Left renal pelvis (tissue), 4 donors: ENCODE measurements at places on chromosomes 16 and 17.
A peak's percentile ranks its signal among the peaks of the same experiment; 100 is the strongest.

- DNase-seq = no peak
Measured at GRCh38 chr16:82460766-82461165, 166.0 kb upstream of the CDH13 start.

- no peak for DNase-seq
Measured at GRCh38 chr17:31604936-31605335, 213.5 kb downstream of the RAB11FIP4 start.

DNA sequence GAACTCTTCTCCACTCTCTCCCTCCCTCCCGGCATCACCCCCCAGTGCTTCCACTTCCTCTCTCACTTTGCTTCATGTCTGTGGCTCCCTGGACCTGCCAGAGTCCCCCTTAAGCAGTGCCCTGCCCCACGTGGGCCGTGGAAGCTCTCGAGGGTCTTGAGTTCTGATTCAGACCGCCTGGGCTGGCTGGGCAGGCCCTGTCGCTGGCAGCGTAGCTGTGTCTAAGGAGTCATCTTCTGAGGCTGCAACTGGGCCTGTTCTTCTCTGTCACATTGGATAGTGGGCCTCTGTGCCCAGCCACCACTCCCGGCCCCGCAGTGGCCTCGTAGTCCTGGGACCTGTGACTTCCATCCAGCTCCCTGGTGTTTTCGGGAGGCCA lies 30.7 kb downstream of the MNT start:
- no peak for DNase-seq

- no peak for DNase-seq
Measured at GRCh38 chr16:85715169-85716021, 26.6 kb upstream of the GINS2 start.

GRCh38 chr16:85570735-85571562 lies 42.2 kb upstream of the GSE1 start:
- DNase-seq = no peak

- no peak for DNase-seq
Measured at GRCh38 chr16:57804111-57804837, 2.0 kb upstream of the KIFC3 start.

DNA sequence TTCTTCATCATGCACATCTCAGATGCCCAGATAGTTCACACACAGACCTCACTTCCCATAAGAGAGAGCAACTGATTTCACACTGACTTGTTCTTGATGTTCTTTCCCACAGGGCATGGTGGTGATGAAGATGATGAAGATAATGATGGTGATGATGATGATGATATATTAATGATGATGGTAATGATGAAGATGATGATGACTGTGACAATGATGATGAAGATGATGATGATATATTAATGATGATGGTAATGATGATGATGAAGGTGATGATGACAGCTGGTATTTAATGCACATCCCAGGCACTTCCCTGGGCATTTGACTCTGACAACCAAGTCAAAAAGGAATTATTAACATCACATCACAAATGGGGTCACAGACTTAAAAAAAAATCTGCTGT lies 225.2 kb downstream of the MAF start:
- DNase-seq = no peak

- DNase-seq = peak; percentile 63
Measured at GRCh38 chr16:56915336-56916119, 16.4 kb upstream of the HERPUD1 start.

GRCh38 chr16:68236826-68237242 lies 907 bp upstream of the ESRP2 start:
- no peak for DNase-seq

GRCh38 chr17:81091774-81092517 lies 57.0 kb downstream of the BAIAP2 start:
- DNase-seq = no peak

- no peak for DNase-seq
Measured at GRCh38 chr17:29699283-29699682, 76.6 kb upstream of the CORO6 start.

- no peak for DNase-seq
Measured at GRCh38 chr17:52024300-52024870, 134.1 kb downstream of the CA10 start.

DNA sequence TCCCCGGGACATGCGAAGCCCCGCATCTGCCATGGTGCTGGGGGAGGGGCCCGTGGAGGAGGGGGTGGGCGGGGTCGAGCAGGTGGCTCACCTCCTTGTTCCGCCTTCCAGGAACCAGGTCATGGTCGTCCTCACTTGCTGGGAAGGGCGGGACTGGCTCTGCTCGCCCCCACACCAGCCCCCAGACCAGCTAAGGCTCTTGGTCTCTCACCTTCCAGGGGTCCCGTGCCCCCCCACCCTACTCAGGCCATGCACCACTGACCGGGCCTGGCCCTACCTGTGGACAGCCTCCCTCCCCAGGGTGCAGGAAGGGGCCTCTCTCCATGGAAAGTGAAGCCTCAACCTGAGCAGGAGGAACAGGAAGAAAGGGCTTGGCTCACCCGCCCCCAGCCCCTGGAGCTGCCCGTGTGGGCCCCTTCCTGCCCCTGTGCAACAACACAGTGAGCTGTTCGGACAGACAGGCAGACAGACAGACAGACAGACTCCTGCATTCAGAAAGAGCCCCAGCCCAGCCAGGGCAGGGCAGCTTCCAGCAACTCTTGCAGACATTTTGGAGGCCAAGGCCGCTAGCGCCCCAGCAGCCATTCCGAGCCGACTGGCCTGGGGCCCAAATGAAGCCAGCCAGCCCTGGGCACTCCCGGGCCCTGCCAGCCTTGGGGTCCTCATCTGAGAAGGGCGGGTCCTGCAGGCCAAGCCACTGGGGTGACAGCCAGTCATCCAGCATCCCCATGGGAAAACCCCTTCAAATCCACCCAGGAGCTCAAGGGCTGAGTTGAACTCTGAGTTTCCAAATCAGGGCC lies 8.1 kb upstream of the KREMEN2 start:
- no peak for DNase-seq

- no peak for DNase-seq
Measured at GRCh38 chr17:6040504-6040903, 29.7 kb upstream of the WSCD1 start.

- no peak for DNase-seq
Measured at GRCh38 chr16:70689970-70690891, 4.4 kb upstream of the MTSS2 start.

- DNase-seq = no peak
Measured at GRCh38 chr16:67645397-67646121, 615 bp downstream of the CARMIL2 start.

DNA sequence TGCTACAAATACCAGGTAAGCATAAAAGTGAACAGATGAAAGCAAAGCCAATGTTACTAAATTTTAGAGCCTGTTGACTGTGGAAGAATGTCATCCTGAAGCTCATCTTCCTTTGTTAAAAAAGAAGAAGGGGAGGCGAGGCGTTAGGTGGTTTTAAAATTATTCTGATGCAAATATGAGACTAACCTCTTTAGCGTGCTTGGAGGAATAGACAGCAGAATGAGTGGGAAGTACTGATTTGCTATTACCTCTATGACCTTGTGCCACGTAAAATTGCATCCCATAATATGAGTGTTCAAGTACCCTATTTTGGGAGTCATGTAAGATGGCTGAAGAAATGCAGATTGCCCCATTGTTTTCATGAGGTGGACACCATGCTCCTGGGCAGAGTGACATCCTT lies 95.7 kb downstream of the ELAC2 start:
- DNase-seq = no peak

GRCh38 chr16:25799816-25800215 lies 108.1 kb downstream of the HS3ST4 start:
- DNase-seq = no peak

GRCh38 chr16:7330709-7331108 lies 1.9 kb upstream of the RBFOX1 start:
- no peak for DNase-seq

DNA sequence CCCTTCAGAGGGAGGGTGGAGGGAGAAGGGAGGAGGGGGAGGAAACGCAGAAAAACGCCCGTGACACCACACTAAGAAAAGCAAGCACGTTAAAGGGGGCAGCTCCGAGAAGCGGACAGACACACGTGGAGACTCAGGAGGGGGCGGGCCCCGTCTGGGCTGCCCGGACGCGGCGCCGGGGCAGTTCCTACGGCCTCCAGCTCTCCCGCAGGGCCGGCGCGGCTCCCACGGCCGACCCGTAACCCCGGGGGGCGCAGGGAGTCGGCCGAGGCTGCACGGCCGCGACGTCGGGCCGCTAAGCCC lies 362 bp downstream of the KLHDC4 start:
- no peak for DNase-seq

DNA sequence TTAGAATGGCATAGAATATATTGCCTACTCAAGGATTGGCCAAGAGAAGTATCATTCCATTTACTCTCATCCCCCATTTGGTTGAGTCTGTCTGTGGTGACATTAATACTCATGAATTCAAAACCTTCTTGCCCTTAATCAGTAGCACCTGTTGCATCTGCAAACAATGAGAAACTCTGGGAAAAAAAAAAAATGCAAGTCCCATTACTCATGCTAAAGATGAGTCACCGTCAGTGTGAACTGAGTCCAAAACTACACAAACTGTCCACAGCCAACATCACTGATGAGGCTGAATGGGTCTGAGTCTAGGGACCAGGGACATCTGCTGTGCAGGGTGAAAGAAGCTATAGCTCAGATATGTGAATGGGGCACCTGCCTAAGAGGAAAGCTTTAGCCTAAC lies 96.9 kb upstream of the ADAMTS18 start:
- DNase-seq = no peak

- no peak for DNase-seq
Measured at GRCh38 chr16:87822108-87822970, 47.0 kb downstream of the SLC7A5 start.

DNA sequence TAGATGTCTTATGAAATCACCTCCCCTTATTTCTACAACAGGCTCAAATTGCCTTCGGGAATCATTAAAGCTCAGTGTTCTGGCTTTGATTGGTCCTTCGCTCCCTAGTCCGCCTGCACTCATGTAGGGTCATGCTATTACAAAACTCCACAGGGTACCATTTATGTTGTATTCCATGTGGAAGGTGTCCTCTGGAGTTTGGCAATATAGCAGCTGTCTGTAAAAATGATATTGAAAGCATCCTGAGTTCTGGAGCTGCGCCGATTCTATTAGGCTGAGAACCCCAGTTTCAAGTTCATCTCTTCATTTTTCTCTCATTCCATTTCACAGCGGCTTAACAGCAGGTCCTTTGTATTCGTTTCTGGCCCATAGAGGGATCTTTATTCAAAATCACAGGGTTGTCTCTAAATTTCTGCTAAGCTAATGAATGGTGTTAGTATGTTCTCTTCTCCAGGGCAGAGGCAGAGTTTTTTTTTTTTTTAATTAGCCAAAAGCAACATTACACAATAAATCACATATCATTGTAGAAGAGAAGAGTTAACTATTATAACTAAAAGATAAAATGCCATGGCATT lies 71.9 kb upstream of the TEKT1 start:
- no peak for DNase-seq

DNA sequence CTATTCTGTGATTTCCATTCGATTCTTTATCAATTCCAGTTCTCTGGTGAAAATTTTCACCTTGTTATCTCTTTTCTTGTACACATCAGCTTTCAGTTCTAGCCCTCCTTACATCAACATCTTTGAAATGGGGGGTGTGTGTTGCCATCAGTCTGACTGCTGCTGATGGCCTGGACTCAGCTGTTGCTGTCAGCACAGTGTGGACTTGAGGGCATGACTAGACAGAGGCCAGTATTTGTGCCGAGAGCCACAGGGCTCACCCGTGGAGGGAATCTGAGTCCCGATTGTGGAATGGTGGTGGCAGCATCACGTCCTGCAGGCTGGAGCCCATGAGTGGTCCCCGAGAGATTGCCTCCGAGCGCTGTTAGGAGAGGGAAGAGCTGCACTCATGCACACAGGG lies 114.2 kb downstream of the RPTOR start:
- no peak for DNase-seq

DNA sequence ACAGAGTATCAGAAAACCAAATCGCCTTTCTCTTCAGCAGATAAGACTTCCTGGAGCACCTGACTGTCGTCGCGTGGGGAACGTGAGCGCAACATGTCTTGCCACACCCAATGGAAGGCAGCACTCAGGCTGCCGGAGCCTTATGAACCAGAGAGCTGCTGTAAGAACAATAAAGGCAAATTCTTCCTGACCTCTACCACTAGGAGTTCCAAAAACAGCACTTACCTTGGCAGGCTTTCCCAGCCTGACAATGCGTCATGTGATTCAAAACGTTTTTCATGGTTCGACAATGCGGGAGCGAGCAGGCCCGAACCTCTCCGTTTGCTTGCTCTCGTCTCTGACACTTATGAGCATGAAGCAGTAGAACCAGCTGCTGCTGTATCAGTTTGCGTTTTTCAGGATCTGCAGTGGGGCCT lies 75.8 kb upstream of the TRAP1 start:
- DNase-seq = no peak

- DNase-seq = peak; percentile 6
Measured at GRCh38 chr17:68103148-68103547, 67.6 kb downstream of the KPNA2 start.

DNA sequence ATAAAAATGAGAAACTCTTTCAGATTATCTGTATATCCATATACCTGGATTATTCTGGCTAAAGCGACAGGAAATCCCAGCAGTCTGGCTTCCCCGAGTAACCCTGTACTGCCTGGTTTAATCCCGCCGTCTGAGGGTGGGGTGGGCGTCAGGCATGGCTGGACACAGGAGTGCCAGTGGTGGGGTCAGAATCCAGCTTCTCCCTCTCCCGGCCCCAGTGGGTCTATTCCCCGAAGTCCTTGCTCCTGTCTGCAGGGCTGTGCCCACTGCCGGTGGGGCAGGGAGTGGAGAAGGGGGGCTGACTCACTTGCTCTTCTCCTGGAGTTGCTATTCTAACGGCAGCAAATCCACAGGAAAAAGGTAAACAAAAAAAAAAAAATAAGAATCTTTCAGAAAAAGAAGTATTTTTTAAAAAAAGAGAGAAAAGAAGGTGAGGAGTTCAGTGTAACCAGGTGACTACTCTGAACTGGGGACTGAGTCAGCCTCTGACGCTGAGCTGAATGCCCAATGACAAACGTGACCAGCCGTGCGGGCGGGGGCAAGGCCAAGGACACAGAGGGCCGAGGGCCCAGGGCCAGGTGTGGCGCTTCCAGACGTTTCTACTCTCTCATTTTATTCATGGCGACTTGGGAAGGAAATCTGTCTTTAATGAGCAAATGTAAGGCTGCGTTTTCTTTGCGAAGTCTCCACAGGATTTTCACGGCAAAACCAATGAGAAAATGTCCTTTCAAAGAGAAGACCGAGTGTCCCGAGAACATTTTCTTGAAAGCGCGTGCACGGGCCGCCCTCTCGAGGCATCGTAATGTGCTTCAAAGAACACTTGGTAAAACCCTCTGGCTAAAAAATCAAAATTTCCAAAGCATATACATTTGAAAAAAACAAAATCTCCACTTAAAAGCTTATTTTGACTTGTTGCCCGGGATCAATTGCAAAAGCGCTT lies 20.2 kb downstream of the FOXF1 start:
- no peak for DNase-seq

- DNase-seq = no peak
Measured at GRCh38 chr17:80746262-80746935, 201.8 kb downstream of the RPTOR start.

- no peak for DNase-seq
Measured at GRCh38 chr17:69485251-69485661, 70.8 kb downstream of the MAP2K6 start.

DNA sequence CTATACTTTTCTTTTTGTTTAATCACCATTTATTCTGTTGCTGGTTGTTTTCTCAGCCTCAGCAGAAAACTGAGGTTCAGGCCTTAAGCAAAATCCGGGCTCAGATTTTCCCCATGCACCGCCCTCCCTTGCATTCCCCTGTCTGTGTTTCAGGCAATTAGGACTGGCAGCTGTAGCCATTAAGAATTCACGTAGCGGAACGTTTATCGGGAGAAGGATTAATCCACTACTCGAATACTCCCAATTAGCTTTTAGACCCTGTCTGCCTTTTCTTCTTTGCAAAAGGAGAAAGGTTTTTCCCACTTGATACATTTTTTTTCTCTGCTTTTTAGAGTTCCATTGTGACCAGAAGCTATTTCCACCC lies 173.1 kb downstream of the RPTOR start:
- DNase-seq = no peak

GRCh38 chr17:43092901-43093300 lies 32.3 kb downstream of the BRCA1 start:
- DNase-seq = no peak
